Stimulated activated CD4-positive, alpha-beta T cell treated with anti-CD3 and anti-CD28 coated beads, Interleukin-2, amount 100 ng/mL, for 24 hours (primary cell): ENCODE measurements at places on chromosomes 2 and 18.

GRCh38 chr2:201986463-201986735 is 47.3 kb upstream of the FZD7 start:
- DNase-seq, result no peak

DNA sequence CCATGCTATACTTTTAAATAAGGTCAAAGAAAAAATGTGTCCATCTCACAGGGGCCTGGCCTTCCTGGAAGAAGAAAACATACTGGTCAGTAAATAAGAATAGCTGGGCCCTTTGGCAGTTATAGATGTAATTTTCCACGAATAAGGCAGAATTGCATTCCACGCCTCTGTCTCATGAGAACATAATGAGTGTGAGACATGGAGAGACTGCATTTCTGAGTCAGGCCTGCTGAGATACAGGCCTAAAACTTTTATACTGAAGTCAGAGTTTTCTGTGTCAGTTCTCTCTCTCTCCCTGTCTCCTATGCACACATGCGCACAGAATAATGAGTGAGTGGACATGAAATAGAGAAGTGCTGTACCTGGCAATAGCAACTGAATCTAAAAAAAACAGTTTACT is 20.4 kb upstream of the IL1R1 start:
- DNase-seq, result no peak

DNA sequence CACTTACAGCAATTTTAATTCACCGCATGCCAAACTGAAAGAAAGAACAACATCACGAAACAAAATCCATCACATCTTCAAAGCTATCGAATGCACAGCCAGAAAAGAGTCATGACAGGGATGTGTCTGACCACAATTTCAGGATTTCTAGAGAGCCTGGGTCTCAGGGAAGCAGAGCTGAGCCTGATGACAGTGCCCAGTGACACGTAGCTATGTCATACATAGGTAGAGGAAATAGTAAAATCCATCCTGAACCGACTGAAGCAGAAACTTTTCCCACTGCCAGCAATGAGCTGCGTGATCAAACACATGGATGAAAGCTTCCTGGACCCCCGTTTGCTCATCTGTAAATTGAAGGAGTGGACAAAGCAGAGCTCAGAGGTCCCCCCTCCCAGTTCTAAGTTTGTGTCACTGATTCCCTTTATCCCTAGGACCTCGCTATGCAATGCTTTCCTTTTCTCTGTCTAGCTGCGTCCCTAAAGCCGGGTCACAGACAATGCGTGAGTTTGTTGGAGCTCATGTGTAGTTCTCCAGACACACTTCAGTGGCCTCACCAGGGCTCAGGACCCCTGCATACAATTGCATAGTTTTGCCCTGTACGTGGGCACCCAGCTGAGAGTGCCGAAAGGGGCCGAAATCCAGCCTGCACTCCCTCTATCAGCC is 37.6 kb downstream of the CCBE1 start:
- DNase-seq, result no peak

- DNase-seq, result no peak
These were observed 48.3 kb downstream of the WDFY1 start for GRCh38 chr2:223896833-223897311.

GRCh38 chr2:10977621-10978020 is 65.9 kb downstream of the KCNF1 start:
- DNase-seq, result no peak

GRCh38 chr2:130835766-130836015 is 1.0 kb upstream of the ARHGEF4 start:
- no peak for DNase-seq

DNA sequence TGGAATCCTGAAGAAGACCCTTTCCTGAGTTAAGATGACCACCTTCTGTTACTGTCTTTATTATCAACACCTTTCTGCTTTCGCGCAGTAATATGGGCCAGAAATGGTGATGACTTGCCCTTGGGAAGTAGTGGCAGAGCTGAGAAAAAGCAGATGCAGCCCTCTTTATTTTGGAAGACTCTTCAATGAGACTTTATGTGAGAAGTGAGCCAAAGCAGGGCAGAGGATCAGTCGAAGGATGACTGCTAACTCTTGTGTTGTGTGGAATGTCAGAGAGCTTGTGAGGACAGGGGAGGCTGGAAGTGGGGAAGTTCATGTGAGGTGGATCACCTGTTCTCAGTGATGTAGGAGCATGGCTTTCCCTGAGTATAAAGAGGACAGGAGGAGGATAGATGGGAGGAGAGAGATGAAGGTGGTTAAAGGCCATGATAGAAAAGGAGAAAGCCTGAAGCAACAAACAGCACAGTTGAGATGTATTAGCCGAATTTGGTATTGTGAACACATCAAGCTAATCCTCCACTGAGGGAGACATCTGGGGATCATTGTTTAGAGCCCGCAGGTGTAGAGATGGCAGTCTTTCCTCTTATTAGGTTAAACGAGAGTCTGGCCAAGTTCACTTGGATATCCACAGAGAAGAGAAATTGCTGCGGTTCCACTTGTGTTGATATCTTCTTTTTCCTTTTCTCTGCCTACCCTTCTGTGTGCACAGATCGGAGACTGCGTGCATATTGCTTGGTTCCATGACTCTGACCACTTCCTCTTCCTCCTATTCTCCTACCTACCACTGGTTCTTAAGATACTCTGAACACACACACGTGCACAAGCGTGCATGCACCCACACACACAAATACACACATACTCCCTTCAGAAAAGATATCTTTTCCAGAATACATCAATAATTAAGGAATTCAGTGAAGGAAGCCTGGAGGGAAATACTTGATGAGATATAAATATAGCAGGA is 67.4 kb downstream of the SLC9A2 start:
- DNase-seq, result no peak

DNA sequence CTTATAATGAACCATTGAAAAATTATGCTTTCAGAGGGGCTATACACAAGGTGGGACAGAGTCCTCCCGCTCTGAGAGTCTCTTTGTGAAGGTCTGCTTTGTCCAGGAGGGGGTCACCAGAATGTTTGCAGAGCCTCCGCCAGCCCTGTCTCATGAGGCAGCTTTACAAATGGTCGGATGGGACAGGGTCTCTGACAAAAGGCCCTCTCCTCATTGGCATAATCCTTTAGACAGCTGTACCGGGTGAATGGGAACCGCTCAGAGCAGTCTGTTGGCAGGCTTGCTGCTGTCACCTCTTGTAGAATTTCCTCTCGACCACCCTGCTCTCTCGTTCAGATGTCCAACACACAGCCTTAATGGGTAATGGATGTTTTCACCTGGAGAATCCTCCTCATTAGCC is 40.2 kb upstream of the TGIF1 start:
- no peak for DNase-seq

DNA sequence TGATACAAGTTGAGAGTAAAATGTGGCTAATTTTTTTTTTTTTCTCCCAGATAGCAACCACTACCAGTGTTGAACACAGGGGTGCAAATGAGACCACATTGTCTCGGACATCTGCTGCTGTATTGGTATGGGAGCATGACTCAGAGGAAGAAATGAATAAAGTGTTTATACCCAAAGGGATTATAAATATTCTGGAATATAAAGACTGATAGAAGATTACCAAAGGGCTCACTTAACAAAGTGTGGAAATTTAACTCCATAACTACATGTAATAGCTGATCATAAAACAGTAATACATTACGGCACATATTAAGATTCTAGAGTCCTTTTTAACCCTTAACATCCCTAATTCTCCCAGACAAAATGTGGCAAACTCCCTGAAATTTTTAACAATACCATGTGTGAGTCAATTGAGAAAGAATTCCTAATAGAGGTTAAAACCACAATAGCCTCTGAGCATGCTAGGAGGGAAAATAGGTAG is 1023.0 kb upstream of the ACVR2A start:
- DNase-seq, result no peak

GRCh38 chr2:86284401-86284841 is 53.0 kb downstream of the REEP1 start:
- no peak for DNase-seq

GRCh38 chr2:85175369-85176299 is 42.4 kb downstream of the TCF7L1 start:
- DNase-seq, result no peak

DNA sequence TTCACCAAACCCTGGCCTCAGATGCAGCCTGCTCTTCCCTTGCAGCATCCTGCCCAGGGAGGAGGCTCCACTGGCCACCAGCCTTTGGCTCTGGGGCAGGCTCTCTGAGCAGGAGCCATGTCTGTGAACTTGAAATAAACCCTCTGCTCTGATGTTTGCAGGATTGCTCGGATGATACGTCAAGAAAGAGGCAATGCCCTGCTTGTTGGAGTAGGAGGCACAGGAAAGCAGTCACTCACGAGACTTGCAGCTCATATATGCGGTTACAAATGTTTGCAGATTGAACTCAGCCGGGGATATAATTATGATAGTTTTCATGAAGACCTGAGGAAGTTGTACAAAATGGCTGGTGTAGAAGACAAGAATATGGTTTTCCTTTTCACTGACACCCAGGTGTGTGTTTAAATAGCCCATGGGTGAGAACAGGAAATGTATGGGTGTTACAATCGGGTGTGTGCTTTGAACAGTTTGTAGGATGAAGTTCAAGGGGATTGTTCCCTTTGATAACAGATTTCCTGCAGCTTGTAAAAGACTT is 177.9 kb downstream of the DNAH6 start:
- DNase-seq, result peak; percentile 7

GRCh38 chr18:80183273-80184050 is 63.9 kb downstream of the PARD6G start:
- DNase-seq, result no peak

DNA sequence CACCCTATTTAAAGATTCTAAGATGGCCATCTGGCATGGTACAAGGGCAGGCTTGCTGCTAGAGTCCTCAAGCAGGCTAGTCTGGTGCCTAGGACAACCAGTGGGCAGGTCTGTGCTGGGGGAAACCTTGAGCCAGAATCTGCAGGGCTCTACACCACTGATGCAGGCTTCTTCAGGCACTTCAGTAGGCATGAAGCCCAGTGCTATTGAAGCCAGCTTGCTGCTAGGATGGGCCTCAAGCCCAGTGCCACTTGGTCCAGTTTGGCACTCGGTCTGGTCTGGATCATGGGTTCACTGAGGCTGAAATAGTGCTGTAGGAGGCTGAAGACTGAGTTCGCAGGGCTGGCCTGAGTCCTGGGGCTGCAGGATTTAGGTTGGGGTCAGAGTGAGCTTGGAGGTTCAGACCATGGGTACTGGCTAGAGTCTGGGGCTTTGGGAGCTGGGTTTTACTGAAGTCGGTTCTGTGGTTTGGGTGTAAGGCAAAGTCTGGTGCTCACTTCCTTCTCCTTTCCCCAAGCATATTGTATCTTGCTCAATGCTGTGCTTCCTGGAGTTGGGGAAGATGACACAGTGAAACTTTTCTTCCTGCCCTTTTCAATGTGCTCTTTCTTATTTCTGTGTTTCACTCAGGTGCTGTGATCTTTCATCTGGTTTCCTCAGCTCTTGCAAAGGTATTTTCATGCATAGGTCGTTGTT is 41.2 kb downstream of the SP100 start:
- no peak for DNase-seq

DNA sequence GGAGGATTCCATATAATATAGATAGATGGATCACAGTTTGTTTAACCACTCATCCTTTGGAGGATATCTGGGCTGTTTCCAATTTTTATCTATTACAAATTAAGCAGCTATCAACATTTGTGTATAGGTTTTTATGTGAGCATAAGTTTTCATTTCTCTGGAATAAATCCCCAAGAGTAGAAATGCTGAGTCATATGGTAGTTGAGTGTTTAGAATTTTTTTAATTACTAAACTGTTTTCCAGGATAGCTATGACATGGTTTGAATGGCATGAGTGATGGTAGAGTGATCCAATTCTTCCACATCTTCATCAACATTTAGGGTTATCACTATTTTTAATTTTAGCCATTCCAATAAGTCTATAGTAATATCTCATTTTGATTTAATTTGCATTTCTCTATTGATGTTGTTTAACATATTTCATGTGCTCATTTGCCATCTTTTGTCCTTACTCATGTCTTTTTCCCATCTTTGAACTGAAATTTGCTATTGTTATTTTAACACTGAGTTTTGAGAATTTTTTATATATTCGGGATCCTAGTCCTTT is 31.4 kb downstream of the ABCB11 start:
- DNase-seq, result no peak

DNA sequence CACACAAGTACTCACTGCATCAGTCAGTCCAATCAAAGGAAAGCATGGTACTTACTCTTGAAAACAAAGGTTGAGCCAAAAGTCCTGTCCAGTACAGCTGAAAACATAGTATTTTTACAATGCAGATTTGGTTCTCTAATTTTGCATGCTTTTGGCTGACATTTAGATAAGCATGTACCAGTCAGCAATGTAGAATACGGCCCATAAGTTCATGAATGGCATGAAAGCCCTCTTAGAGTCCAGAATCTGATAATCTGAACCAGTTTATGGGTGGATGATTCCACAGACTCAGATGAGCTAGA is 90.2 kb downstream of the CCBE1 start:
- DNase-seq, result no peak

GRCh38 chr2:75844651-75845050 is 133.9 kb upstream of the GCFC2 start:
- DNase-seq, result no peak

- no peak for DNase-seq
These were observed 144.7 kb upstream of the STK17B start for GRCh38 chr2:196316050-196316430.

DNA sequence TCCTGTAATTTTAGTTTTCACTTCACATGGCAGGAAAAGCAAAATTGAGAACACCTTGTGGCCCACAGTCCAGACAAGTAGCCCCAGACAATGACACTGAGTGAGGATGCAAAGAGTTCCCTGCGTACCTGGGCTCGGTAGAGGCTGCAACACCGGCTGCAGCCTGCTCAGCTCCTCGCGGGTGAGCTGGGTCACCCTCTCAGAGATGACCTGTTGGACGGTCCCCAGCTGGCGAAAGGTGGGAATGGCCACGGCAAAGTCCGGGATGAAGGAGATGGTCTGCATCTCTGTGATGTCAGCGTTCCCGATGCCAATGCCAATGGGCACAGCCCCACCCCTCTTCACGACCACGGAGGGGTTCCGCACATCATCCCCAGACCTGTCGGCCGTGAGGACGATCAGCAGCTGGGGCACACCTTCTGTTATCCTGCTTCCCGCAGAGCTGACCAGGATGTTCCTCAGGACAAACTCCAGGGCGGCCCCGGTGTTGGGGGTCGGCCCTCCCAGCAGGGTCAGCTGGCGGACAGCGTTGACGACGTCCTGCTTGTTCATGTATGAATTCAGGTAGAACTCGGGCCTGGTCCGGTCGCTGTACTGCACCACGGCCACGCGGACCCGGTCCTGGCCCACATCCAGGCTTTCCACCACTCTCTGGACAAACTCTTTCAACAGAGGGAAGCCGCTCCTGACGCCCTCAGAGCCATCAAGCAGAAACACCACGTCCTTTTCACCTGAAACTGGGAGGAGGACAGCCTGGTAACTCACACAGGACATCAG is 39.5 kb downstream of the COL6A3 start:
- DNase-seq, result no peak

GRCh38 chr2:96549466-96549785 is 12.9 kb downstream of the ARID5A start:
- no peak for DNase-seq

GRCh38 chr2:152475982-152476381 is 141.0 kb downstream of the FMNL2 start:
- DNase-seq, result no peak

- no peak for DNase-seq
These were observed 61.8 kb downstream of the ATP8B1 start for GRCh38 chr18:57741273-57741672.

- no peak for DNase-seq
These were observed 20.4 kb upstream of the IMPA2 start for GRCh38 chr18:11960743-11961380.
